ENCODE measurements at places on chromosomes 11 and 22.

DNA sequence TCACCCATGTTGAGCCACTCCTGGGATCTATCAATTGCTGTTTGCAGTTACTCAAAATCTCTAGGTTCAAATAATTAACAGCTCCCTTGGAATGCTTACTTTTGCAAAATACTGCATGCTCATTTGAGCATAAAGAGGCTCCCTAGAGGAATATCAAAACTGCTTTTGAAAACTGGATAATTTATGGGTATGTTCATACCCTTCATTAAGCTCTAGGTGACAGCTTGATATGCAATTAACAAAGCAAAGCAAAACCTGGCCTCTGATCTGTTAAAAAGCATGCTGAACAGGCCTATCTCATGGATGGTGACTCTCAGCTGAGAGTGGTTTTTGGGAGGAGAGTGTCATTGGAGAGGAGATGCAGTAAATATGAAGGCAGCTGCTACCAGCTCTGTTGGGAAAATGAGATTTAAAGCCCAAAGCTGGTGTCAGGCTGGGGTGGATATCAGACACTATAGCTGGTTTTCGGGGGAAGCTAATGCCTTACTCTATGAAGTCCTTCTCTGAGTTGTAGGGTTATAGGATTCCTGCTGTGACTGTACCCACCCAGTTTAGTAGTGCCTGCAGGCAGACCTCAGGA, 110.9 kb downstream of the RASSF10 start:
- DNase-seq = no peak

GRCh38 chr11:117868815-117869561, 7.5 kb downstream of the FXYD6 start:
- no peak for DNase-seq

- DNase-seq = no peak
Observed at GRCh38 chr11:69551963-69552362, 70.5 kb downstream of the LINC01488 start.

DNA sequence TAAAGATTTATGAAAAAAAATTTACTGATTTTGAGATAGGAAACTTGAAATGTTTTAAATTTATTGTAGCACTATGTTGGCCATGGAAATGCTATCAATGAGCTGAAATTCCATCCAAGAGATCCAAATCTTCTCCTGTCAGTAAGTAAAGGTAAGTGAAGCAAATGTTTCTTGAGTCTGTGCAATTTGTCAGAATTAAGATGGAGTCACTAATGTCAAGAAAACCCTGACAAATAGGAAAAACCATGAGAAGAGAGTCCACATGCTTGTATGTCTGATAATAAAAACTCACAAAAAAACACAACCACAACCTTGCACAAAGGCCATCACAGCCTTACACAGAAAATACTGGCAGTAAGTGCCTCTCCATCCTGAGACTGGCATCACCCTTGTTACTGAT, 12.9 kb downstream of the EED start:
- no peak for DNase-seq

DNA sequence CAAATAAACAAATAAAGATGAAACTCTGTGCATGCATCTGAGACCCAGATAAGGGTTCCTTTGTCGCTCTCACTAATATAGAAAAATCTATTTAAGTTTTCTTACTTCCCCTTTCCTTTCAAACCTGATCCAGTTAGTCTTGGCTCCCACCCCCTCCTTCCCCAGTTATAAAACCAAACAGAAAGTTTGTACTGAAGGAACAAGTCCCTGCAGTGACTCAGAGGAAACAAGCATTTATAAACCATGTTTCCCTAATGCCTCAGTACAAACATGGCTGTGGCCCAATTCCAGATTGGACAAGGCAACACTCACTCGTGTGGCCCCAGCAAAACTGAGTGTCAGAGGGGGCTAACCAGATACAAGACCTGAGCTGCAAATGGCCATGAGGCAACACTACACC, 65.5 kb upstream of the ARHGAP20 start:
- no peak for DNase-seq

DNA sequence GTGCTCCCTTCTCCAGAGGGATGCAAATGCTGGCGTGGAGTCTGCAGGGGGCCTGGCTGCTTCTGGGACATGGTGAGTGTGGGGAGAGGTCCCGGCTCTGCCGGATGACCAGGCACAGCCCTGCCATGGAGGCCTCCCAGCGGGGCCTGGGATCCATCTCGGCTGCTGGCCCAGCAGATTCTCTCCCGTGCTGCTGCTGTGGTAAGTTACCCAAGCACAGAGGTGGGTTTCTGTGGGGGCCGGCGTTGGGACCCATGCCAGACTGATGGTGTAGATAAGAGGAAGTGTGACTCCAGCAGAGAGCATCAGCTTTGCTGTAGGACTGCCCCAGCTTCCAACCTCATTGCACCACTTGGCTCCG, 147.5 kb upstream of the B3GAT1 start:
- DNase-seq = no peak

- no peak for DNase-seq
Observed at GRCh38 chr22:50683994-50684371, 11.4 kb downstream of the SHANK3 start.

DNA sequence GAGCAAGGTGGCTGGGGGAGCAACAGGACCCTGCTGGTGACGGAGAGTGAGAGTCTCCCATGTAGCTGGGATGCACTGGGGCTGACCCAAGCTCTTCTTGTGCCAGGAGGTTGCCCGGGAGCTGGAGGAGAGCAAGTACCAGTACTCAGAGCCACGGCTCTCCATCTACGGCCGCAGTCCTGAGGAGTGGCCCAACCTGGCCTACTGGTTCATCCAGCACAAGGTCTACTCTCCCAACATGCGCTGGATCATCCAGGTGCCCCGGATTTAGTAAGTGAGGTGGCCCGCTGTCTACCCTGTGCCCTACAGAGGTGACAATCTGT, 40.4 kb downstream of the AMPD3 start:
- no peak for DNase-seq

GRCh38 chr22:28425211-28425610, 254.4 kb downstream of the TTC28 start:
- DNase-seq = no peak

- no peak for DNase-seq
Observed at GRCh38 chr11:96393753-96394348, 4.0 kb downstream of the JRKL start.

GRCh38 chr11:127965939-127966668, 621.3 kb downstream of the ETS1 start:
- no peak for DNase-seq

- DNase-seq = no peak
Observed at GRCh38 chr11:46520971-46521745, 72.7 kb downstream of the AMBRA1 start.

GRCh38 chr22:22157348-22157725, 87.2 kb upstream of the VPREB1 start:
- DNase-seq = no peak

GRCh38 chr11:115630214-115630613, 126.0 kb upstream of the CADM1 start:
- no peak for DNase-seq

GRCh38 chr11:35083181-35083430, 55.9 kb upstream of the CD44 start:
- no peak for DNase-seq

GRCh38 chr22:23117891-23118646, 23.7 kb downstream of the RSPH14 start:
- no peak for DNase-seq

DNA sequence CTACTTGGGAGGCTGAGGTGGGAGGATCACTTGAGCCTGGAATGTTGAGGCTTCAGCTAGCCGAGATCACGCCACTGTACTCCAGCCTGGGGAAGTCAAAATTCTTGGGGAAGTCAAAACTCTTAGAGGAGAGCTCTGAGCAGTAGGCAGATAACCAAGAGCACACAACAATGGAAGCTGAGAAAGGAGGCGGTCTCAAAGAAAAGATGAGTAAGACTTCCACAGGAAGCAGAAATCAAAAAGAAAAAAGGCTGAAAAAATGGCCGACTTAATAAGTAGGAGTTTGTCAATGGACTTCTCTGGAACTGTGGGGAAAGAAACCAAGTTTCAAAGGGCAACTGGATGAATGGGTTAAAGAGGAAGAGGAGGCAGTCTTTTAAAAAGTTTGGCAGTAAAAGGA, 32.1 kb downstream of the RAB30 start:
- DNase-seq = no peak

GRCh38 chr11:118319337-118319707, 14.8 kb downstream of the CD3E start:
- no peak for DNase-seq

DNA sequence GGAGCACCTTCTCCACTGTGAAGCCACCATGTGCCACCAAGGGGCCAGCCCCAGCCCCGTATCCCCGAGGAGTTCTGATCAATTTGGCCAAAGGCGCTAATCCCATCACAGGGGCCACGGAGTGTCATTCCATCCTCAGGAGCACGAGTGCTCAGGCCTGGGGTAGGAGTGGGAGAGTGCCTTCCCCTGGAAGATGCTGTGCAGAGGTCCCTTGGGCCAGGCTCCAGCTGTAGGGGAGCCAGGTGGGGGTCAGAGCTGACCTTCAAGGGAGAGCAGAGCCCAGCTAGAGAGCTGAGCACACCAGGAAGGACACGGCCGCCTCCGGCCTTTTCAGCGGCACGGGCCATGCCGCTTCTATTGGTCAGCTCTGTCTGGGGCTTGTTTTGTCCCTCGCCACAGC, 1459.9 kb downstream of the BRD1 start:
- no peak for DNase-seq

Data from activated CD4-positive, alpha-beta T cell treated with anti-CD3 and anti-CD28 coated beads for 4 hours (primary cell).